ENCODE measurements at places on chromosomes 6 and 20.

- no peak for DNase-seq
Observed at GRCh38 chr6:123105561-123105960, 109.5 kb downstream of the CLVS2 start.

- DNase-seq = no peak
Observed at GRCh38 chr6:170035044-170035443, 255.8 kb downstream of the DLL1 start.

DNA sequence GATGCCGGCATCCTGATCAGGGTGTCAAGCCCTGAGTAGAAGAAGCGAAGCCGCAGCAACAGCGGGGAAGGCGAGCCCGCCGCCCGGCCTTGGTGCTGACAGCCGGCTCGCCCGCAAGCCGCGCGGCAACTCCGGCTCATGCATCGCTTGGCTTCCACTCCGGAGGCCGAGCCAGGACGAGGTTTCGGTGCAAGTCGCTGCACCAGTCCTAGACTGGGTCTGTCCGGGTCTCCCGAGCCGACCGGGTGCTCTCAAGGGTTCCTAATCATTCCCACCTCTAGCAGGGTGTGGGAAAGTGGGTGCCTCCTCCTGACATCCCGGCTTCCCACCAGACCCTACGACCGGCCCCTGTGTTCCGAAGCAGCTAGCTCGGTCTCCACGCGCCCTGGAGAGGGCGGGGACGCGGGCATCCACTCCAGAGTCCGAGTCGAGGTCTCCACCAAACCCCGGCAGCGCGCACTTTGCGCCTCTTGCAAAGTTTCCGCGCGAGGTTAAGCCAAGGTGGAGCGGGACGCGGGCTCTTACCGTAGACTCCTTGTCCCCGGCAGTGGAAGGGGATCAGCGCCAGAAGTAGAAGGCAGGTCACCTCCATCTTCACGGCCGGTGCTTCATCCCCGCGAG, 1.4 kb downstream of the MDGA1 start:
- DNase-seq = peak; percentile 47

- DNase-seq = no peak
Observed at GRCh38 chr20:41006936-41007474, 21.6 kb upstream of the TOP1 start.

- no peak for DNase-seq
Observed at GRCh38 chr6:154478021-154478700, 32.3 kb downstream of the CNKSR3 start.

Measured in activated CD4-positive, alpha-beta memory T cell treated with anti-CD3 and anti-CD28 coated beads for 36 hours (primary cell).